Smooth muscle cell of the coronary artery (primary cell): ENCODE measurements at places on chromosomes 3 and 15. TPM values are rescaled to one million over a fixed set of nuclear protein-coding genes. Genes with fewer than 3 reads are reported as not detected.

Gene EHD4
- total RNA-seq, result 6.2 and 19.2 TPM in 2 replicates

Gene ZBTB47
- 22.5 and 44.0 TPM in 2 replicates for total RNA-seq

Gene CRABP1
- total RNA-seq, result not detected in 2 replicates

Gene CYP1A2
- not detected in 2 replicates for total RNA-seq

Gene CKMT1B
- not detected in 2 replicates for total RNA-seq

Gene OXTR
- 1.2 and 35.9 TPM in 2 replicates for total RNA-seq

Gene MESP2
- 0.15 and 1.6 TPM in 2 replicates for total RNA-seq

Gene SYNPR
- total RNA-seq, result not detected in 2 replicates

Gene CHRM5
- total RNA-seq, result 0.15 TPM in 1 of 2 replicates, not detected in the other

Gene CPLX3
- not detected in 2 replicates for total RNA-seq

Gene GCNT3
- total RNA-seq, result 0.23 TPM in 1 of 2 replicates, not detected in the other

Gene GOLGA8T
- 0.08 TPM in 1 of 2 replicates, not detected in the other for total RNA-seq

Gene MESP1
- 0.15 TPM in 1 of 2 replicates, not detected in the other for total RNA-seq

Gene NR1I2
- 0.08 TPM in 1 of 2 replicates, not detected in the other for total RNA-seq

Gene C3orf80
- 0.59 and 0.75 TPM in 2 replicates for total RNA-seq

Gene TMEM207
- total RNA-seq, result not detected in 2 replicates

Gene SPATA12
- under 0.01 and 0.23 TPM in 2 replicates for total RNA-seq

Gene VIPR1
- total RNA-seq, result 19.5 TPM in 1 of 2 replicates, not detected in the other

Gene TOP2B
- 34.8 and 81.4 TPM in 2 replicates for total RNA-seq

Gene AGBL1
- not detected in 2 replicates for total RNA-seq

Gene DMXL2
- total RNA-seq, result 8.5 and 15.1 TPM in 2 replicates

Gene EPHB3
- 3.0 and 9.4 TPM in 2 replicates for total RNA-seq

Gene GABRA5
- under 0.01 TPM in 1 of 2 replicates, not detected in the other for total RNA-seq

Gene OSBPL10
- total RNA-seq, result 2.6 and 12.9 TPM in 2 replicates

Gene AGTR1
- total RNA-seq, result 1.9 TPM in 1 of 2 replicates, not detected in the other

Gene PRR20G
- total RNA-seq, result not detected in 2 replicates

Gene SH2D7
- not detected in 2 replicates for total RNA-seq

Gene CATSPER2
- 0.45 and 0.59 TPM in 2 replicates for total RNA-seq

Gene SLC22A13
- total RNA-seq, result 0.15 and 0.94 TPM in 2 replicates

Gene PPP2R3A
- 6.6 and 7.0 TPM in 2 replicates for total RNA-seq

Gene TMC3
- total RNA-seq, result 13.7 TPM in 1 of 2 replicates, not detected in the other

Gene FBXO45
- 5.5 and 8.9 TPM in 2 replicates for total RNA-seq

Gene GOLGA6L10
- total RNA-seq, result 0.35 and 0.90 TPM in 2 replicates

Gene CRYGS
- total RNA-seq, result 0.75 and 1.4 TPM in 2 replicates

Gene TNFSF10
- total RNA-seq, result 1.4 and 6.3 TPM in 2 replicates

Gene HEG1
- 63.1 and 129 TPM in 2 replicates for total RNA-seq

Gene CYP8B1
- not detected in 2 replicates for total RNA-seq

Gene THAP10
- total RNA-seq, result 0.35 and 1.1 TPM in 2 replicates

Gene SAMMSON
- not detected in 2 replicates for total RNA-seq

Gene AADACL2
- not detected in 2 replicates for total RNA-seq

Gene PRSS50
- not detected in 2 replicates for total RNA-seq

Gene RASGRF1
- total RNA-seq, result not detected in 2 replicates

Gene NDUFB5
- total RNA-seq, result 106 and 121 TPM in 2 replicates

Gene ZNF770
- 13.3 and 22.2 TPM in 2 replicates for total RNA-seq
